ENCODE measurements at places on chromosomes 12 and 14.

GRCh38 chr12:52975820-52976573 is 27.1 kb downstream of the KRT18 start:
- no peak for DNase-seq

GRCh38 chr12:131095826-131096680 is 142.3 kb downstream of the ADGRD1 start:
- DNase-seq, result no peak

DNA sequence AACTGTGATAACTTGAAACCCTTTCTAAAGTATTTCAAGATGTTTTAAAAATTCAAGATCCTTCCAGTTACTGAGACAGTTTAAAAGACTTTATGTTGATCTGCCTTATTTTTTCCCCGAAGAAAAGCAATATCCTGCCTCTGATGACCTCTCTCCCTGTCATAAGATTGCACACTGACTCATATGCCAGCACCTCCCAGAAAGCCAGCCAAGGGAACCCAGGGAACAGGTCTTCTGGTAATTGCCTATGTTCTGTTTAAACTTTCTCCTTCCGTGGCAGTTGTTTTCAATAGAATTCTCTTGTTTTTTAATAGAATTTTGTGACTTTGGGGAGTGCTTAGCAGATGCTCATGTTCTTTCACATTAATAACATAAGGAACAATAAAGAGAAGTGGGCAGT is 300.2 kb upstream of the PRKD1 start:
- no peak for DNase-seq

GRCh38 chr12:114726092-114726710 is 42.2 kb upstream of the TBX3 start:
- no peak for DNase-seq

- DNase-seq, result no peak
Observed at GRCh38 chr12:69881771-69882170, 56.7 kb downstream of the MYRFL start.

GRCh38 chr12:6869049-6870021 is 2.0 kb downstream of the TPI1 start:
- DNase-seq, result peak; percentile 73

DNA sequence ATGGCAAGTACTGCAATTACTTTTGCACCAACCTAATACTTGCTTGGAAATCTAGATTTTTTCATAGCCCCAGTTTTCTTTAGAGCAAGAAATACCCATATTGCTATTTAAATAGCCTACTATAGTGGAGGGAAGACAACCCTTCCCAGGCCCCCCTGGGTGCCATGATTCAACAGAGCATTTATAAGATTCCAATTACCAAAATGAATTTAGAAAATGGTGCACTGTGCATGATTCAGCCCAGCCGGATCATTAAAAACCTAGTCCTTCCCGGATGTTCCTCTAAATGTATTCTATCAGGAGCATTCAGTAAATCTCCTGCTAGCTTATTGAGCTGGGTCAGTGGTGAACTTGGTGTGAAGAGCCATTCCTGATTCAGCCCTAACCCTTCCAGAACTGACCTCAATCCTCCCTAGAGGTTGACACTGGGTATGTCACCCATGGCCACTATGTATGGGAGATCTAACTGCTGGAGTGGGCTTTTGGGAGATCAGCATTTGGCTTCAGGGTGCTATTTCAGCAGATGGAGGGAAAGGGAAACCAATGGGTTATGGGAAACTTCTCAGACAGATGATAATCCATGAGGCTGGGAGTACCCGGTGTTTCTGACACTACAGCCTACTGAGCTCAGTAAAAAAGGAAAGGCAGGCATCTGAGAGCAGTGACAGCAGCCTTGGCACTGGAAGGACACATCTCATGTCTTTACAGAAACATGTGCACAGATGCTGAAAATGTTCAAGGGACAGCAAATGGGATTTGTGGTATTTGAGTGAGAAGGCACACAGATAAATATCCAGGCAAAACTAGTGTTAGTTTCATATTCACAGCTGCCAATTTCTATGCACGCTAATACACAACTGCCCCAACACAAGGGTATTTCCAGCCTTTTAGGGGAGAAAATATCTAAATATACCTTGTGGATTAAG is 258.9 kb downstream of the DPF3 start:
- no peak for DNase-seq

DNA sequence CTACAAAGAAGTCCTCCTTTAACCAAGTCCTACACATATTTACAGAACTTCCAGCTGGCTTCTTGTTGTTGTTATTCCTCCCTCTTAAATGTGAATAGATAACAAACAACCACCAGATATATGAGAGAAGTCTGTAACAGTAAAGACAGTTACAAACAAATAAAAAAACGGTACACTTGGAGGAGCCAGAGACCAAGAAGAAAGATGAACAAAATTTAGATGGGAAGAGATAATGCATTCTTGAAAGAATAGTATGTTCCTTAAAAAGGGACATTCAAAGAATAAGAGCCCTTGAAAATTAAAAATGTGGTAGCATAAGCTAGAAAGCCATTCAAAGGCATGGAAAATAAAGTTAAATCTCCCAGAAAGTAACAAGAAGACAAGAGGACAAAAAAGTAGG is 25.9 kb downstream of the SLCO1A2 start:
- no peak for DNase-seq

DNA sequence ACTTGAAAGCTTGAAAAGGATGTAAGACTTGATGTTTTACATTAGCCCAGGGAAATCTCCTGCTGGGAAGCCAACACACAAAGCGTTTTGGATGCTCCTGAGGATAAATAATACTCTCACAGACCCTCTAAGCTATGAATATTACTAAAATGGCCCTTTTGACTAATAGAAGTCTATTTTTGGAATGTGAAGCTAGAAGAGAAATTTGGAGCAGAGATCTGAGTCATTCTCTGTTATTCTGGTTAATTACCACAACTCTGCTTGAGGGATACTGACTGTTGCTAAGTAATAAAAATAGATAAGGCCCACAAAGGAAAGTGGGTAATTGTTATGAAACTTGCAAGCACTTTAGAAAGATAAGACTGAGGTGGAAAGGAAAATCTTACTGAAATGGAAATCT is 346.2 kb upstream of the STXBP6 start:
- DNase-seq, result no peak

- DNase-seq, result no peak
Observed at GRCh38 chr12:93163260-93164036, 214.3 kb upstream of the NUDT4 start.

GRCh38 chr14:49863487-49864281 is 11.1 kb upstream of the NEMF start:
- DNase-seq, result no peak

- DNase-seq, result no peak
Observed at GRCh38 chr14:21072031-21072473, 1.9 kb downstream of the ARHGEF40 start.

DNA sequence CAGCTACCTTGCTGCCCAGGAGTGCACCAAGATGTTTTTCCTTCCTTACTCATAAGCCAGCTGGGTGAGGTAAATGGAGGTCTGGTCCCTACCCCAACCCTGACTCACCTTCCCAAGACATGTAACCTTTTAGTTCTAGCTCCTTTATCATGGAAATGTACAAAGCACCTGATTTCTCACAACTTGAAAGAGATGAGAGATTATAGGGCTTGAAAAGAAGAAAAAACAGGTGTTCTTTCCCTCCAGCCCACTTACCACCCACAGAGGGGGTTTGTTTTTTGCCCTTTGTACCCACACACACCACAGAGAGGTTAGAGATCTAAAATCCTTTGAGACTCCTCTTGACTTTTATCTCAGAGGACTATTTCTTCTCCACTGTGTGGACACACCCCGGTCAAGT is 21.1 kb downstream of the PLXNC1 start:
- DNase-seq, result no peak

DNA sequence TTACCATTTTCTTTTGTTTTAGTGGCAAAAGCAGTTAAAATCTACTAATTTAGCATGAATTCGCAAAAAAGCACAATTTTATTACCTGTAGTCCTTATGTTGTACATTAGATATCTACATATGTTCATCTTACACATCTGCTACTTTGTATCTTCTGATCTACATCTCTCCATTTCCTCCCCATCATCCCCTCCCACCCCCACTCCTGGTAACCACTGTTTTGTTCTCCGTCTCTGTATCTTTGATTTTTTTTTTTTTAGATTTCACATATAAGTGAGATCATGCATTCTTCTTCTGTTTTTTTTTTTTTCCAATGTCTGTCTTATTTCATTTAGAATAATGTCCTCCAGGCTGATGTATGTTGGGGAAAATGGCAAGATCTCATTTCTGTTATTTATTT is 922.7 kb downstream of the VRK1 start:
- DNase-seq, result peak; percentile 34

DNA sequence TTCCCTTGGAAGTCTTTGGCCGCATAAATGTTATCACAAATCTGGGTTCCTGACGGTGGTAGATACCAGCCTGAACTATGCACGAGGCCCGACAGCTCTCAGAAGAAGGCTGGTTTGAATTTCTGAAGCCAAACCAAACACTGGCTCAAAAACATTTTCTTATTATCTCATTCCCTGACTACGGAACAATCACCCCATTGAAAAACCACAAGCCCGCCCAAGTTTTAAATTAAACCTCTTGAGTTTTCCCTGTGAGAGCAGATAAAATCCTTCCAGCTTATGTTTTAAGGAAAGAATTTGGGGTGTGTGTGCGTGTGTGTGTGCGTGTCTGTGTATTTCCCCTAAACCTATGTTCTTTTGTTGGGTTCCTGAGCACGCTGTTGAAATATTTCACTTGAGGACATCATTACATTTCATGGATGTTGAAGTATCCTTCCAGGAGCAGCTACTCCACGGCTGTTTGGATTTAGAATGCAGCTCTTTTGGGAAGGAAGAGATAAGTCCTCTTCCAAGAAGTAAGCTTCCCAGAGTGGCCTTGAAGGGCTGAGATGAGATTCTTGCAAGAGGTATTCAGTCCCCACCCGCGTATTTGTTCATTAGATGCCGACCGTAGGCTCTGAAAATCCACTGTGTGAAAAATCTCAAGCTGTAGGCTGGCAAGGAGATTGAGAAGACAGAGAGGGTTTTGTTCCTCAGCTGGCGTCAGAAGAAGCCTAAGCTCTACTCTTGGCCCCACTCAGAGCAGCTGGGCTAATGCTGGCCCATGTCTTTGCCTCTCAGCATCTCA is 131.0 kb upstream of the NCOR2 start:
- no peak for DNase-seq

DNA sequence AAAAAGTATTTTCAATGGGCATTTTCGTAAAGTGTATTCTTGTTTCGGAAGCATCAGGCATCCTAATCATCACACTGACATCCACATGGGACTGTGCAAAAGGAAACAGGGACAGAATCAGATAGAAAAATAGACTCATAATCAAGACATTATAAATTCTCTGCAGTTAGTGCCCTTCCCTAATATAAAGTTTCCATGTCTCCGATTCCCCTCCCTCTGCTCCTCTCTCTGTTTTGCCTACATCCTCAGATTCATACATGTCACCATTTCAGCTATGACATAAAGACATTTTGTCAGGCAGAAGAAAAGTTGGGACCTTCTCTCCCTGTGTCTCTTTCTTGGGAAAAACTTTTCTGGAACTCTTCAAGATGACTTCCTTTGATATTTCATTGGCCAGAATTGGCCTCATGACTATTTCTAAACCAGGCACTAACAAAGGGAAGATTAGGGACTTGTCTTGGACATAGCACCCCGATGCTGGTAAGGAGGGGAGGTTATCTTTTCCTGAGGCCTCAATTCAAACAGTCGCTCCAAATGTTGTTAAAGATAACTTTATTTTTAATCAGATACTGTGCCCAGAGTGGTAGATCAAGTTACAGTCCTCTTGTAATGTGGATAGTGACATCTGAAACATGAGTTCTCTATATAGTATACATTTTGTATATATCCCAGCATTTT is 212.1 kb upstream of the BTG1 start:
- no peak for DNase-seq

GRCh38 chr12:55722948-55723347 is 2.8 kb downstream of the RDH5 start:
- no peak for DNase-seq

GRCh38 chr14:105180592-105181548 is at the start of gene NUDT14:
NUDT14 (minus strand) TSS chr14:105181312; CDS start chr14:105181209, 103 bp downstream.
- DNase-seq, result peak; percentile 86

DNA sequence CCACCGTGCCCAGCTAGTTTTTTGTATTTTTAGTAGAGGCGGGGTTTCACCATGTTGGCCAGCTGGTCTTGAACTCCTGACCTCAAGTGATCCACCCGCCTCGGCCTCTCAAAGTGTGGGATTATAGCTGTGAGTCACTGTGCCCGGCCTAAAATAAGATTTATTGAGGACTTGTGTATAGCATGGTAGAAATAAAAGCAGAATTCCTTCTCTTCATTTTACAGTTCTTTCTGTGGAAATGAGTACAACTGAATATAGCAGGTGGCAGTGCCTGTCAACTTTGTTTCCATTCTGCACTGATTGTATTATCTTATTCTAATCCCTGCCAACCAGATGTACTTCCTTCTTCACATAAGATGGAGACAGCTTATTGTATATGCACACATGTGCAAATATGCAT is 41.0 kb downstream of the DIP2B start:
- DNase-seq, result no peak

DNA sequence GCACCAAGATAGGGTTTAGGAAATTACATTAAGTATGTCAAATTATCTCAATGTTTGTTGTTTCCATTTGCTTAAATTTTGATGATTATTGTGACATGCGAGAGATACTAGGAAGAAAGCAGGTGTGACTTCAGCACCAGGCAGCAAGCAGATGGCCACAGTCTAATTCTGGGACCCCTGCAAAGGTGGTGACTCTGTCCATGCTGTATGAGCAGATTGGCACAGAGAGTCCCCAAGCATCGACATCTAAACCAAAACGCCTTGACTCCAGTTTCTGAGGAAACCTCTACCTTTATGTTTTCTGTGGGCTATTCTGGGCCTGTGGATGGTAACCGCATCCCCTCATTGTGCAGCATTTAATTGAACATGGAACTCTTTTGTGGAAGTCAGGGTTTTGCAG is 670.1 kb upstream of the TMEM132C start:
- DNase-seq, result no peak

- no peak for DNase-seq
Observed at GRCh38 chr12:93829016-93829415, 151.8 kb downstream of the CRADD start.

DNA sequence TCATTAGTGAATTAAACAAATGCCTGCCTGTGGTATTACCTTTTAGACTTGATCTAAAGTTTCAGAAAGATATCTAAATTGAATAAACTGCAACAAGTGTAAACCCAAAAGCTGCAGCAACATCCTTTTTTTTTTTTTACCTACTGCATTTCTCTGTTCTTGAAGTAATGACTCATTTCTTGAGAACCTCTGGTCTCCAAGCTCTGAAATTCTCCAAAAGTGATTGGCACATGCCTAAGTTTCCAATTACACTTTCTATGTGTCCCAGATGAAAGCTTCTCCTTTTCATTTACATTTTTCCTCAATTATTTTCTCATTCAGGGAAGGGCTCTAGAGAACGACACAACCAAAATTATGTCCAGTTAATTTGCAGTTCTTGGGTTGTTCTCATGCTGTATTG is 435.2 kb upstream of the DCN start:
- DNase-seq, result no peak

- no peak for DNase-seq
Observed at GRCh38 chr14:100660498-100660881, 66.2 kb upstream of the DLK1 start.

DNA sequence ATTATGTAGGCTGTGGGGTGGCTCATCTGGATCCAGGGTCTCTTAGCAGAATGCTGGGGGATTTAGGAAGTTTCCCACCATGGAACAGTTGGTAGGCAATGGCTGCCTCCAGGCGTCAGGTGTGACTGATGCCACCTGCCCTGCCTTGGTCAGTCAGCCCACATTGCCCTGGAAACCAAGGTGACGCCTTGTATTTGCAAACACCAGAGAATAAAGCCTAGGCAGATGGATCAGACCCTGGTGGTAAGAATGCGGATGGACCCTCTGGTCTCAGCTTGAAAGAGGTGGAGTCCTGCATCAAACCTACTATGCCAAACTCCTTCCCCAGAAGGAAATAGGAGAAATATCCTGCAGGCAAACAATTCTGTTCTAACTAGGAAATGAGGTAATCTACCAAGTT is 38.2 kb downstream of the NCKAP5L start:
- DNase-seq, result no peak
